ENCODE measurements at places on chromosomes 12 and 14.

DNA sequence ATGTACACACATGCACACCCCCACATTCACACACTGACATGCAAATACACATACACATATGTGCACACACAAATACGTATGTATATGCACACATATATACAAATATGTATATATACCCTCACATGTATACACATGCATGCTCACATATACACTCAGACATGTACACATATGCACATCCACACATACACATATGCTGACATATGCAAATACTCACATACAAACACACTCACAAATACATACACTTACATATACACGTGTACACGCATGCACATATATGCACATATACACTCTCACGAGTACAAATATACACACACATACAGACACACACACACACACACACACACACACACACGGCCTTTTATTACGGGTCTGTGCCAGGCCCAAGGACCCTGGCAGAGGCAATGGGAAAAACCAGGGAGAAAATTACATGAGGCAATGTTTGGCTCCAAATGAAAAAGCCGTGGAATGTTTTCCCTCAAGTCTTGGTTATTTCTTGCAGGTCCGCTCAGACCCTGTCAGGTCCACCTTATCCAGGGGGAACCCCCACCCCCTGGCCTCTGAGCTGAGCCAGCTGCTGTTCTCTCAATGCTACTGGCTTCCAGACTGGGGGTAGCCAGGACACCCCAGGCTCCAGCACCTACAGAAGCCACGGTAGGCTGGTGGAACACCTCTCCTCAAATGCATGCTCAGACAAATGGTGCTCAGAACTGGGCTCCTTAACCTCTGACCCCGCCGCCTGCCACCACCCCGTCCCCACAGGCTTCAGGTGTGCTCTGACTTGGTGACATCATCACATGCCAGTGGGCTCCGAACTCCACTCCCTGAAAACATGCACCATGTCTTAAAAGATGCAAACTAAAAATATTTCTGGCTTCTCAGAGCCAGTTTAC, 54.7 kb downstream of the BCL11B start:
- DNase-seq = no peak

DNA sequence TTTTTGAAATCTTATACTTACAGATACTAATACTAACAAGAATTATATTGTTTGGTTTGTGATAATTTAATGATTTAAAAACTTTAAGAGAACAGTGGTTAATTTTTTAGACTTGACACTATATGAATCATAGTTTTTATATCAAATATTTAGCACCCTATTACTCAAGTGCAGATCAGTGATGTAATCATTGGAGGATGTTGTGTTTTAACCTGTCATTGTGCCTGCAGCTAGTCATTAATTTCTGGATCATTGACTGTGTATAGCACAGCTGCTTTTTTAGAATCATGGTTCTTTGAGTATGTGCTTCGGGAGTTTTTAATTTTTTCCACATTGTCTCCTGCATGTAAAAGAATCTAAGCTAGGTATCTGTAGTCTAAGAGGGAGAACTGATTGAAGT, 17.3 kb downstream of the ARID4A start:
- DNase-seq = no peak

GRCh38 chr14:104545942-104546501, 33.5 kb upstream of the C14orf180 start:
- DNase-seq = no peak

GRCh38 chr14:102074415-102074964, 12.4 kb downstream of the HSP90AA1 start:
- DNase-seq = no peak

DNA sequence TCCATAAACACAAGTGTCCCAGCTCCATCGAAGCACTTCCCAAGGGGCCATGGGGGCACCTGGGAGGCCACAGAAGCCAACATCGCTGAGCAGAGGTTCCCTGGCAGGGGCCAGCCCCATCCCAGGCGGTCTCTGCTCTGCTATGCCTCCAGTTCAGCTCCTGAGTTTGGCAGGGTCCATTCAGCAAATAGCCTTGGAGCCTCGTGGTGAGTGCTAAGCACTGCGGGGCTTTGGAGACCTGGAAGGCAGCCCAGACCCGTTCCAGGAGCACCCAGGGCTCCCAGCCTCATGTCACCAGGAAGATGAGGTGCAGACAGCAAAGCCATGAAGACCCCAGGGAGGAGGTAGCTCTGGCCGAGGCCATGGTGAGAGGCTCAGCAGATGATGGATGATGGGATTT, 109.5 kb downstream of the LGMN start:
- DNase-seq = no peak

GRCh38 chr14:63524537-63525155, 18.5 kb downstream of the PPP2R5E start:
- DNase-seq = no peak

GRCh38 chr14:24458736-24459135, 16.2 kb upstream of the SDR39U1 start:
- DNase-seq = no peak

DNA sequence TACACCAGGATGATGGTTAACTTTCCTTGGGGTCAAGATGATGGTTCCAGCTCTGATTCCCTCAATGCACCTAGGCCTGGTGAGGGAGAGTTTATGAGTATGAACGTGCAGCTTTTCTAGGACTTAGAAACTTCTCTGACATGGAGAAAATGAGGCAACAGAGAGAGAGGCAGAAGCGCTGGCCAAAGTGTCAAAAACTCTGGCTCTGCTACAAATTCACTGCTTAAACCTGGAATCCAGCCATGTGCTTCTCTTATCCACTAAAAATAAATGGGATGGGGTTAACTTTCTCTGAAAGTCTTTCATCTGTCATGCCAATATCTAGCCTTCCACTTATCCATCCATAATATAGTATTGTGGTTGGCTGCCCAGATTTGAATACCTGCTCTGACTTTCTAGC, 568.7 kb downstream of the MED13L start:
- no peak for DNase-seq

GRCh38 chr12:5247144-5247543, 184.8 kb upstream of the NTF3 start:
- DNase-seq = no peak

DNA sequence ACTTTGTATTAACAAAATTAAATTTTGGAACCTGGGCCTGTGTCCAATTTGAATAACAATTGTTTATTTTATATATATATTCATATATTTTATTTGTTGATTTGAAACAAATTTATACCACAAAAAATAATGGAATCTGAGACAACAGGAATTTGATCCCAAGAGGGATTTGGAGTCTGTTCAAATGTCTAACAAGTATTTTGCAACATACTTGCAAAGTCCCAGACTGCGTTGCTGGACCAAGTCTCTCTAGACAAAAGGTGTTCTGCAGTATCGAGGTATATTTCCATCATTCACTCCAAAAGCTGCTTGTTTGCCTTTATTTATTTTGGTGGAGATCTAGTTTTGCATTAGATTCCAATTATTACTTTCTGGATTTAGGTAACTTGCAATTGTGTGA, 68.7 kb upstream of the PTPRR start:
- DNase-seq = no peak

GRCh38 chr14:91125271-91125660, 11.4 kb downstream of the DGLUCY start:
- DNase-seq = no peak

DNA sequence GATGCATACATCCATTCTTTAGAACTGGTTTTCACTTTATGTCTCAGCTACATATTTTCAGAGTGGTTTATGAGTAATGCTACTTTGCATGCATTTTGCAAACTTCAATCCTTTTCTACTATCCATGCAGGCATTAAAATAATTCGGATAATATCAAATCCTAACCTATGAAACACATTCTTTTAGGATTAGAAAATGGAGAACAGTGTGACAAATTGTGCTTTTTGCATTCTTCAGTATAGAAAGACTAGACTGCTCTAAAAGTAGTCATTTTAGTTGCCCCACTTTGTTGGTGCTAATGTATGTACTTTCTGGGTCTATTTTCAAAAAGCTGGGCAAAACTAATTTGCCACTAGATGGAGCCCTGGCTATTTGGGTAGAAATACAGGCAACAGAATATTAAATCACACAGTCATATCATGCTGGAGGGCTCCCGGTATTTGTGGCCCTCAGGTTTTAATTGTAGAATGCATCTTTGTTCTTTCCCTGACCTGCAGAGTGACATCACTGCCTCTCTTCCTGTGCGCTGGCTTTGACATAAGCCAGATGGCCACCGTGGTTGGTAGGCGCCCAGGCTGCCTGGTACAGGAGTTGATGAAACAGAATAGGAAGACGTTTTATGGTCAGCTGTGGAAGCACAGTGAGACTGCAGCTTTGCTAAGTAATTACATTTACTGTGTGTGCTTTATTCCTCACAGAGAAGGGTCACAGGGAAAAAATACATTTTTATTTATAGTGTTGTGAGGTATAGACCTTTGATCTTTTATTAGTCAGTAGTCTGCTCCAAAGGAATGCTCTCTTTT, 28.1 kb downstream of the MSRB3 start:
- DNase-seq = peak; percentile 68

- no peak for DNase-seq
Observed at GRCh38 chr14:99188731-99189191, 83.2 kb downstream of the BCL11B start.

DNA sequence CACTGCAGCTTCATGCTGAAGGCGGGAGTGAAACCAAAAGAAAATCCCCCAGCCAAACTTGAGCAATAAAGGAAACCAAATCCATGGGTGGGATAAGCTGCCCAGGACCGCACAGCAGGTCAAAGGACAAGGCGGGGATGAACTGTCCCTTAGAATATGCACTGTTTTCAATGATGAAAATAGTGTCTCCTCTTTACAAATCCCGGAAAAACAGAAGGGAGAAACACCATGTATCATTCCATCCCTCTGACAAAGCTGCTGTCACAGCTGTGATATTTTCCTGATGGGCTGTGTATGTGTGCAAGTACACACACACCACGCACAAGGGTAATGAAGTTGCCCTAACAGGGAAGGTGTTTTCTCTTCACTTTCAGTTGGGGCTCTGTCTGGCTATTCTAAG, 70.3 kb downstream of the ACTN1 start:
- DNase-seq = peak; percentile 78

- DNase-seq = no peak
Observed at GRCh38 chr14:75392686-75393641, 34.9 kb upstream of the JDP2 start.

DNA sequence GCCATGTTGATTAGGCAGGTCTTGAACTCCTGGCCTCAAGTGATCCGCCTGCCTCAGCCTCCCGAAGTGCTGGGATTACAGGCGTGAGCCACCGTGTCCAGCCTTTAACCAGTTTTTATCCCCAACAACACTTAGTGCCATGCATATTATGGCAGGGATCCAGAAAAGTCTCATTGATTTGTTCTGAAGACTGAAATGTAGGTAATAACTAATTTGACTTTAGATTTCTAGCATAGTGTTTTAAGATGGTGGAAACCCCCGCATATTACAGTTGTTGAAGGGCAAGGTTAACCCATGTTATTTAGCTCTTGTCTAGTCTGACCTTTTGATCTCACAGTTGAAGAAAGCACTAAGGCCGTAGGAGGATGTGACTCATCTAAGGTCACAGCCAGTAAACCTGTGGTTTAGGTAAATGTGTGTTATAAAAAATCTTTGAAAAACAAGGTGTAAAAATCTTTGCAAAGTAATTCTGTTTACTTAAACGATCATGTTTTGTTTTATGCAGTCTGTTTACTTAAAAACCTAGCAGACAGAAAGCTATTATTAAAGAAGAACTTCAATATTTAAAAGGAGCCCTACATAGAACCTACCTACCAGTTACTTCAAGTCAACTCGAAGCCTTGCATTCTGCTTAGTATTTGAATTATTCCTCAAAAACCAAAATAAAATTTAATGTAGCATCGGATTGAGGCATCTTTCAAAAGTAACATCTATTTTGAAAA, 24.8 kb downstream of the BICDL1 start:
- DNase-seq = no peak

Measured in suppressor macrophage treated with lipopolysaccharide for 1 hour (primary cell).